ENCODE measurements at places on chromosomes 1 and 21.

DNA sequence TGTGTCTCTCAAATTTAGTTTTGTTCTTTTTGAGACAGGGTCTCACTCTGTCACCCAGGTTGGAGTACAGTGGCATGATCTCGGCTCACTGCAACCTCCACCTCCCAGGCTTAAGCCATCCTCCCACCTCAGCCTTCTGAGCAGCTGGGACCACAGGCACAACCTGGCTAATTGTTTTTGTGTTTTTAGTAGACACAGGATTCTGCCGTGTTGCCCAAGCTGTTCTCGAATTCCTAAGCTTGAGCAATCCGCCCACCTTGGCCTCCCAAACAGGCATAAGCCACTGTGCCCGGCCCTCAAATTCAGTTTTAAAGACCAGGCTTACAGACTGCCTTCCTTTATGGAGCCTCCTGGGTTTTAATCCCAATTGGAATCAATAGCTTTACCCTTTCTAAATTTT, 83.7 kb upstream of the SELENON start:
- no peak for DNase-seq

DNA sequence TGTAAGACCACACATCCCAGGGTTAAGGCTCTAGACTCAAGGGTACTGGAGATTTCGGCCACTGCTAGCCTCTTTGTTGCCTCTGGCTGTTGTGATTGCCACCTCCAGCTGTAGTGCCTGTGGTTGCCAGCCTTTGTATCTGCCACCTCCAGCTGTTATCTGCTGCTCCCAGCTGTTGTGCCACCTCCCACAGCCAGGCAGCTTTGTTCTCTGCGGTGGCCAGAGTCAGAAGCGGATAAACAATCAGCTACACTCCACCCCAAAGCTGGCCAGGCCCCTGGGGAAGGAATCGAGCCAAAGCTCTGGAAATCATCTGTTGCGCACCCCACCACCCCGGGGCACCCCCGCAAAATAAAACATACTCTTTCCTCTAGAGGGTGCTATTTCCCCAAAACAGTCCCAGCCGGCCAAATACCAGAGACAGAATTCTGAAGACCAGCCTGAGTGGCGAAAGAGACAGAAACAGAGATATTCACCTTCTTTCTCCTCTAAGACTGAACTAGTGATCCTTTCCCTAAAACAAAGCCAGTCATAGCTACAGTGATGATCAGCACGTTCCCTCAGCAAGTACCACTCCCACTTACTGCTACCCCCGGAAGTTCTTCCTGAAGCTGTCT, 14.8 kb upstream of the PIGM start:
- DNase-seq = no peak

GRCh38 chr21:27277110-27277509, 310.2 kb upstream of the ADAMTS5 start:
- DNase-seq = no peak

DNA sequence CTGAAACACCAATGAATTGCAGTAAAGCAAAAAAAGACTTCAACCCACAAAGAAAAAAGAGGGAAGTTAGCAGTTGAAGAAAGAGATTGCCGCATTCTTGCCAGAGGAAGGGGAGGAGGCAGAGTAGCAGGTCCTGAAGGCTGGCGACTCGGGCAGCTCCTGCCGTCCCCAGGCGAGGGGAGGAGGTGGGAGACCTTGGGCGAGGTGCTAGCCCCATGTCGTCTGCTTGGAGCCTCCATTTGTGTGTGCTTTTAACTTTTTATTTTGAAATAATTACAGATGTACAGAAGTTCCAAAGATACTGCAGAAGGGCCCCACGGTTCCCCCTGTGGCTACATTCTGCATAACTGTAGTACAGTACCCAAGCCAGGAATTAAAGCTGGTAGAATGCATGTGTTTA, 6.7 kb downstream of the TRPM2 start:
- DNase-seq = no peak

GRCh38 chr1:154342132-154342531, 16.8 kb downstream of the ATP8B2 start:
- DNase-seq = no peak

GRCh38 chr1:61993331-61993961, 201.2 kb upstream of the L1TD1 start:
- DNase-seq = no peak

GRCh38 chr1:233904633-233905415, at the start of gene SLC35F3:
Gene SLC35F3, plus strand, starts transcription at chr1:233904676.
- no peak for DNase-seq

DNA sequence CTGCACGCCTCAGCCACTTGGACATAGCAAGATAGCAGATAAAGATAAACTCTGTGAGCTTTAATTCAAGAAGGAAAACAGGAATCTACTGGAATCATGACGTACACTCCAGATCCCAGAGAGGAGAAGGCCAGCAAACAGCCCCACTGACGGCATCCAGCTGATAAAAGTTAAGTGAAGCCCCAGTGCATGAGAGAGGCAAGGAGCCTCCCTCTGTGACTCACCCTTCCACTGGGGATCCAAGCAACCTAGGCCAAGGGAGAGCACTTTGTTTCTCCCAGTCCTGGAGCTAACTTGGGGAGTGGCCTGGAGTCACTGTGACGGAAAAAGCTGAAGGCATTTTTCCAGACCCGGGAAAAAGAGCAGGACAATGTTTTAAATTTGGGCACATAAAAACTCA, 270.0 kb downstream of the AKT3 start:
- no peak for DNase-seq

GRCh38 chr1:167429612-167430011, 88.7 kb downstream of the CD247 start:
- DNase-seq = no peak

GRCh38 chr21:46060596-46061061, 37.3 kb upstream of the COL6A2 start:
- DNase-seq = peak; percentile 99

- DNase-seq = peak; percentile 99
Measured at GRCh38 chr1:14486401-14487201, 111.9 kb upstream of the KAZN start.

GRCh38 chr21:42093186-42093585, 22.1 kb downstream of the UMODL1 start:
- DNase-seq = no peak

DNA sequence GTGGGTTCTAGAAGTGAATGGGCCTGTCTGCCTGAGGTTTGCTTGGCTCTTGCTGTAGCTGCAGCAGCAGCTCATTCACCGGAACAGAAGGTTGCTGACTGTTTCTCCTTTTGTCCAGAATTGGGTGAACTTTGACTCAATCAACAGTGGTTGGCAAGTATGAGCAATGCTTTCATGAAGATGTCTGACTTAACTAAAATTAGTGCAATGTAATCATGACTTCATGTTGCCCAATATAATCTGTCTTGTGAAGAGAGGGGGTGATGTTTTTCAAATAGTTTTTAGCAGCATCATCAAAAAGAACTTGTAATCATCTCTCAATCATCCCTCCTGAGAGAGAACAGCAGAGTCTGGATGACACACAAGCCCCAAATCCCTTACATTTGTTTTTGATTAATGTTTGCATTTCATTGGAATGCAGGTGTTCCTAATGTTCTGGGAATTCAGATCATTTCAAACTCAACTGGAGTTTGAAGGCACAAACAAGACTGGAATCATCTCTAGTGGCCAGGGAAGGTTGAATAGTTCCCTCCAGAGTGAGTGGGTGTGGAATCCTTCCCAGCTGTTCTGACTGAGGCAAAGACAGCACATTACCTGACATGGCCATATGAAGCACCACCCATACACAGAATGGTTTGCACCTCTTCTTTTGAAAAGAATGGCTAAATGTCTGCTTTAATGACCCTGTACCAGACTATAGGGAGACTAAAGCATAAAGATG, 82.9 kb downstream of the HLX start:
- peak; percentile 98 for DNase-seq

DNA sequence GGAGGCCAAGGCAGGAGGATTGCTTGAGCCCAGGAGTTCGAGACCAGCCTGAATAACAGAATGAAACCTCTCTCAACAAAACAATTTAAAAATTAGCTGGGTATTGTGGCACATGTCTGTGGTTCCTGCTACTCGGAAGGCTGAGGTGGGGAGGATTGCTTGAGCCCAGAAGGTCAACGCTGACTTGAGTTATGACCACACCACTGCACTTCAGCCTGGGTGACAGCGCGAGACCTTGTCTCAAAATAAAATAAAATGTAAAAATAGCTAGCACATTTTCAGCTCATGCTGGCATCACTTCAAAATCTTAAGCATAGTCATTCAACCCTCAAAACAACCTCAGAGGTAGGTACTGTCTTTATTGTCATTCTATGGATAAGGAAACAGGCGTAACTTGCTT, 6.4 kb downstream of the JAK1 start:
- no peak for DNase-seq

DNA sequence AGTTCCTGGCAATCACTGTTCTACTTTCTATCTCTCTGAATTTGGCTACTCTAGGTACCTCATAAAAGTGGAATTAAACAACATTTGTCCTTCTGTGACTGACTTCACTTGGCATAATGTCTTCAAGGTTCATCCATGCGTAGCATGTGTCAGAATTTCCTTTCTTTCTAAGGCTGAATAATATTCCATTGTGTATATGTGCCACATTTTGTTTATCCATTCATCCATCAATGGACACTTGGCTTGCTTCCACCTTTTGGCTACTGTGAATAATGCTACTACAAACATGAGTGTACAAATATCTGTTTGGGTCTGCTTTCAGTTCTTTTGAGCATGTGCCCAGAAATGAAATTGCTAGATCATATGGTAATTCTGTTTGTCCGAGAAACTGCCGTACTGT, 14.7 kb downstream of the CACHD1 start:
- DNase-seq = no peak

GRCh38 chr1:114314098-114314497, 160.4 kb upstream of the SYT6 start:
- DNase-seq = no peak

GRCh38 chr1:221734187-221734586, 7.7 kb downstream of the DUSP10 start:
- no peak for DNase-seq

DNA sequence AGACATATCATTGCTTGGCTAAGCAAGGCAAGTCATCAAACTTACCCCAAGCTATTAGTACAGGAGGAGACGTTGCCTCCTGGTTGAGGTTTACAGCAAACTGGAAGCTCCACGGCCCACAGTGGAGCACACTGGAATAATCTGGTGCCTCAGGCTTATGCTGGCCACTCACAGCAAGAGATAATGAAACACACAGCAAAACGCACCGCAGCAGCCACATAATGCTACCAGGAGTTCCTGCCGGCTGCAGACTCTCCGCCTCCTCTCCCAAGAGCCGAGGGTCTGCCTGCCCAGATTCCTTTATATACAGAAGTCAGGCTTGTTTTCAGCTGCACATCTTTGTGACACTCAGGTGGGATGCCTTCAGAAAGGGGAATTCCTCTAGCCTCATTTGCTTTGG, 306 bp downstream of the ZP4 start:
- DNase-seq = no peak

DNA sequence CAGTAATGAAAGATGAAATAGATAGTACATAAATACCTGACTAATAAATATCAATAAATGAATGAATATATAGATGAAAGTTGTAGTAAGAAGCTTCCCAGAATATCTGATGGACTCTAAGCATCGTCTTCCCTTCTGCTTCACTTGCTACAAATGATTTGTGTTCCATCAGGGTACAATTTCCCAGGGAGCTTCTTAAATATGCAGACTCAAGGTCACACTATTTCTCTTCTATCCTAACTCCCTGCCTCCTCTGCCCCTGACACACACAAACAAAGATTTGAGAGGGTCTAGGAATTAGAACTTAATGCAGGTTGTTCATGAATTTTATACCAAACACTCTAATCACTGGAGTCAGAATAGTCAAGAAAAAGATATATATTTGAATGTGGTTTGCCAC, 415.9 kb upstream of the TMPRSS15 start:
- DNase-seq = no peak

- DNase-seq = no peak
Measured at GRCh38 chr1:234315091-234315541, 58.1 kb upstream of the COA6 start.

DNA sequence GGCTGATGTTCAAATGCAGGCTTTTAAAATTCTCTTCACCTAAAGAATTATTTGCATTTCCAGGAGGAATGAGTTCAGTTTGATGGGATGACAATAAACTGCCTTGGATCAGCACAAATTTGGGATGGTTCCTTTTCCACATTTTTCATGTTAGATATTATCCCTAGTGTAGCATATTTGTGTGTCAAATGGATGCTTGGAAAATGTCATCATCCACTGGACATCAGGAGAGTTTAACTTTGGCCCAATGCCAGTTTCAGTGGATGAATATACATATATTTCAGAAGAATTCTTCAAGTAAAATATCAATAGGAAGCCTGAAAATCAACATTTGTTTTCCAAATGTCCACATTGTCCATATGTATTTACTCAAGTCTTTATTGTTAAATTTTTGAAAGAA, 116.5 kb upstream of the COL24A1 start:
- DNase-seq = no peak

DNA sequence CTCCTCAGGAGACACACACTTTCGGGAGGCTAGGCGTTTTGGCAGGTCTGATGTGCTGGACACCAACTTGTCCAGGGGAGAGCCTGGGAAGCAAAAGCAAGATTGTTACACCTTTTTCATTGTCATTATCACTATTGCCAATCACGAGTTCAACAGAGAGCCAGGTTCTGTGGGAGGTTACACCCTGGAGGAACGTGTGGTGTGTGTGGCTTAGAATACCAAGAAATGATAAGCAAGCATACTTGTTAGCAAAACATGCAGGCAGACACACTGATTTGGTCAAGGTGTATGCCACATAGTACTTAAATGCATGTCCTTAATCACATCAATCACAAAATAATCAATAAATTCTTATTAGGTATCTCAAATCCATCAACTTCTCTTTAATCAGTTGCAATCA, 16.1 kb downstream of the HMGCS2 start:
- no peak for DNase-seq

GRCh38 chr1:108051631-108052377, 86.8 kb upstream of the VAV3 start:
- no peak for DNase-seq

- DNase-seq = no peak
Measured at GRCh38 chr1:202578001-202578504, 132.2 kb downstream of the SYT2 start.

DNA sequence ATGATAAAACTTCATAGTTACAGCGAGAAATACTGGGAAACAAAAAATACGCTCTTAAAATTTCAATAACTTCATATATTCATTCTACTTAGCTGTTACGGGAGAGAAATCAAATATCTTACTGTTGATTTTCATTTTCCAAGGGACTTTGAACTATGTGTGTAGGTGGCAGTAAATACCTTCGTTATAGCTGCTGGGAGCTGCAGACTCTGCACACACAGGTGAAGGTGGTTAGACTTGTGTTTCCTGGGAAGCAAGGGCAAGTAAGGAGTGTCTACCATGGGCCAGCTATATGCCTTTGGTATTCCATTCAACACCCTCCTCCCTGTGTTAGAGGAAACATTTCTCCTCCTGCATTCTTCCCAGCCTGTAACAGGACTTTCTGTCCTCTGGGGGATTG, 51.4 kb upstream of the DIRAS3 start:
- DNase-seq = no peak

- no peak for DNase-seq
Measured at GRCh38 chr1:68178821-68179490, 53.4 kb downstream of the WLS start.

DNA sequence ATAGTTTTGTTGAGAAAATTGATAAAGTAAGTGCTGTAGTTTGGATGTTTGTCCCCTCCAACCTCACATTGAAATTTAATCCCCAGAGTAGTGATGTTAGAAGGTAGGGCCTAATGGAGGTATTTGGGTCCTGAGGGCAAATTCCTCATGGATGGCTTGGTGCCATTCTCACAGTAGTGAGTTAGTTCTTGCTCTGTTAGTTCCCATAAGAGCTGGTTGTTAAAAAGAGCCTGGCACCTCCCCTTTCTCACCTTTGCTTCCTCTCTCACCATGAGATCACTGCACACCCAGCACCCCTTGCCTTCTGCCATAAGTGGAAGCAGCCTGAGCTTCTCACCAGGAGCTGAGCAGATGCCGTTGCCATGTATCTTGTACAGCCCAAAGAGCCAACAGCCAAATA, 354.8 kb upstream of the NFIA start:
- DNase-seq = no peak
